ENCODE measurements at places on chromosomes 12 and 14.

GRCh38 chr12:117526757-117527478 lies 165.5 kb upstream of the NOS1 start:
- DNase-seq, result no peak

GRCh38 chr14:79727900-79728299 lies 483.4 kb downstream of the DIO2 start:
- DNase-seq, result no peak

GRCh38 chr14:92022036-92022435 lies 17.8 kb downstream of the TRIP11 start:
- no peak for DNase-seq

DNA sequence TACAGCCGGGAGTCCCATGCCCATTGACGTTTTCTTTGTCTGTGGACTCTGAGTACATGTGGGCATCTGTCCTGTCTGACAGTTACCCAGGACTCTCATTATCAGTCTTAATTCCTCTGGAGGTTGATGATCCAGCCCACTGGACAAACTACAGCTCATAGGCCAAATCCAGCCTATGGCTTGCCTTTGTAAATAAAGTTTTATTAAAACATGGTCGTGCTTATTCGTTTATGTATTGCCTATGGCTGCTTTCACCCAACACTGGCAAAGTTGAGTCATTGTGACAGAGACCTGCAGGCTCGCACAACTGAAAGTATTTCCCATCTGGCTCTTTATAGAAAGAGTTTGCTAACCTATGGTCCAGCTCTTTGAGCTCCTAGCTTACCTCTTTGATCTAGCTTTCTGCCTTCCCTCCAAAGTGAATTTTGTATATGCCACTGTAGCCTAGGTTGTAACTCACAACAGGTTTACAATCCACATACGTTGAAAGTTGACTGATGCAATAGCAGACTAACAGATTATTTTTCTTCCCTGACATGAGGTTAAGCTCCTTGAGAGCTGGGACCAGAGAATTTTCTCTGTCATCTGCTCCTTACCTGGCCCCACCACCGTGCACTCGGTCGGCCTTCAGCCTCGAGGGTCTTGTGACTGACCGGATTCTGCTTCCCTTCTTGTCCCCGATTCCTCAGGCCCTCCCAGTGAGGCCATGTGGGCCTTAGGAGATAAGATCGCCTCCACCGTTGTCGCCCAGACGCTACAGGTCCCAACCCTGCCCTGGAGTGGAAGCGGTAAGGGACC lies 57.3 kb downstream of the ACACB start:
- DNase-seq, result no peak

GRCh38 chr14:98926146-98926545 lies 345.9 kb downstream of the BCL11B start:
- no peak for DNase-seq

GRCh38 chr12:78164154-78164553 lies 333.5 kb downstream of the NAV3 start:
- no peak for DNase-seq

- no peak for DNase-seq
Measured at GRCh38 chr12:19819231-19819630, 379.9 kb downstream of the AEBP2 start.

DNA sequence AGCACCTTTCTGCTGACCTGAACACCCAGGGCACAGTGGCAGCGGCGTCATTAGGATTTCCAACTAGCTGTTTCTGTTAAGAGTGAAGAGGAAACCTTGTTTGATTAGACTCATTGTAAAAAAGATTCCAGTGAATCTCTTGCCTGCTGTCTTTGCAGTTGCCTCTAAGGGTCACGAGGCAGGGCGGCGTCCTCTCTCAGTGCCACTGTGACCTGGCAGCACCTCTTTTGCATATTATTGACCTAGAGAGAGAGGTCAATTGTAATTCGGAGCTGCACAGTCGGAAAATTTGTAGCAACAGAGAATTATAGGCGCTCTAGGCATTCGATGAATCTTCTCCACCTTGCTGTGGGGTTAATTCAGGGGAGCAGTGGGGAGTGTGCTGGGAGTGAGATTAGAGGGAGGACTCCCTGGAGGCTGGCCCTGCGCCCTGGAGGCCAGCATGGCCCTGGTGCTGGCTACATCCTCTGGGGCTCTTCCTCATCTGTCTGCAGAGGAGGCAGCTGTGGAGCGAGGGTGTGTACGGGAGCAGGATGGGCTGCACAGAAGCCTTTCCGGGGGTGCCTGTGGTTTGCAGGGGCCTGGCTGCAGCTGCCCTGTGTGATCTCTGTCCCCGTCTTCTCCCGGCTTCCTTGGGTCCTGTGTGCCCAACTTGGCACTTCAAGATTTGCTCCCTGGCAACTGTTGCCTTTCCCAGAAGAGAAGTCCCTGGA lies 14.3 kb downstream of the PACS2 start:
- no peak for DNase-seq

DNA sequence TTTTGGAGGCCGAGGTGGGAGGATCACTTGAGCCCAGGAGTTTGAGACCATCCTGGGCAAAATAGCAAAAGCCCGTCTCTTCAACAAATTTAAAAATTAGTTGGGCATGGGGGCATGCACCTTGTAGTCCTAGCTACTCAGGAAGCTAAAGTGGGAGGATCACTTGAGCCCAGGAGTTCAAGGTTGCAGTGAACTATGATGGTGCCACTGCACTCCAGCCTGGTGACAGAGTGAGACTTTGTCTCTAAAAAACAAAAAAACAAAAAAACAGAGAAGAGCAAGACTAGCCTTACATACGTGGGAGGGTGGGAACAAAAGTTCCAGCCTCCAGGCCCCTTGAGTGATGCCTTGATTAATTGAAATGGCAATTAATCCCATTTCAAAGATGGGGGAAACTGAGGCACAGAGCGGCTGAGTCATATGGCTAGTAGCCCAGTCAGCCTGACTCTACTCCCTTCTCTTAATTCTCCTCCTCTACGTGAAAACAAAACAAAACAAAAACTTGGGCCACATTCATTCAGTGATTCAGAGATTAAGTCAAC lies 3.3 kb upstream of the FAM222A start:
- DNase-seq, result no peak

GRCh38 chr12:70309348-70309747 lies 56.7 kb upstream of the KCNMB4 start:
- no peak for DNase-seq

DNA sequence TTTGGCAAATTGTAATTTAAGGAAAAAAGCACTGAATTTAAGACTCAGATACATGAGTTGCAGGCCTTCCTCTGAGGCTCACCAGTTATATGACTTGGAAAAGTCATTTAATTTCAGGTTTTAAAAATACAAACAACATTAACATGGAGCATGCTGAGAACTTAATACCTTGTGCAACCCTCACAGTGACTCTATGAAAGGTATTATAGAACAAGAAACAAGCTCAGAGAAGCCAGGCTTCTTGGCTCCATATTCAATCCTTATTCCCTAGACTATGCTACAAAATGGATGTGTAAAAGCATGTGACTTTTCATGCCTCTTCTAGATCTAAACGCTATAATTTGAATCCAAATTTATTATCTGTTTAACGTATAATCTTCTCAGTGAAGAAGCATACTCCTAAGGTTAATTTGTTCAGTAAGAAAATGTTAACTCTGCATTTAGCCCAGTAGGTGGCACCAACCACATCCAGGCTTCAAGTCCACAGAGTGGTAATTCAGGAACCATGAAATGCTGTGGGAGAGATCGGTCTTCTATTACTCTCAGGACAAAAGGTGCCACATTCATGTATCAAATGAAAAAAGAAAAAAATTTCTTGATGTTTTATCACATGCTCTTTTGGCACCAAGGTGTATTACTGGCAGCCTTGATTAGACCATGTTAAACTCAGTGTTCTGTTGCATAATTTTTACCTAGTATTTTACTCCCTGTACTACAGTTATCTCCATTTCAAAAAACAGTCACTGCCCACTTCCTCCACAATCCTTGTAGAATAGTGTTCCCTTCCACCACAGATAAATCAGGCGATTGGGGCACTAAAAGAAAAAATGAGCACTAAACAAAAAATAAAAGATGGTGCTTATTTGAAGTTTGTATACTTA lies 9.3 kb downstream of the CCDC196 start:
- DNase-seq, result no peak

DNA sequence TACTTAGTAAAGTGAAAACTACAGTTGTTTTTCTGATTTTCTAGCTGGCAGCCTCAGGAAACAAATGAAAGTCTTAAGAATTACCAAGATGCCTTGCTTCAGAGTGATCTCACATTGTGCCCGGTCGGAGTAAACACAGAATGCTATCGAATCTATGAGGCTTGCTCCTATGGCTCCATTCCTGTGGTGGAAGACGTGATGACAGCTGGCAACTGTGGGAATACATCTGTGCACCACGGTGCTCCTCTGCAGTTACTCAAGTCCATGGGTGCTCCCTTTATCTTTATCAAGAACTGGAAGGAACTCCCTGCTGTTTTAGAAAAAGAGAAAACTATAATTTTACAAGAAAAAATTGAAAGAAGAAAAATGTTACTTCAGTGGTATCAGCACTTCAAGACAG lies 28.9 kb downstream of the RXYLT1 start:
- no peak for DNase-seq

GRCh38 chr14:79680087-79680486 lies 531.2 kb downstream of the DIO2 start:
- DNase-seq, result no peak

DNA sequence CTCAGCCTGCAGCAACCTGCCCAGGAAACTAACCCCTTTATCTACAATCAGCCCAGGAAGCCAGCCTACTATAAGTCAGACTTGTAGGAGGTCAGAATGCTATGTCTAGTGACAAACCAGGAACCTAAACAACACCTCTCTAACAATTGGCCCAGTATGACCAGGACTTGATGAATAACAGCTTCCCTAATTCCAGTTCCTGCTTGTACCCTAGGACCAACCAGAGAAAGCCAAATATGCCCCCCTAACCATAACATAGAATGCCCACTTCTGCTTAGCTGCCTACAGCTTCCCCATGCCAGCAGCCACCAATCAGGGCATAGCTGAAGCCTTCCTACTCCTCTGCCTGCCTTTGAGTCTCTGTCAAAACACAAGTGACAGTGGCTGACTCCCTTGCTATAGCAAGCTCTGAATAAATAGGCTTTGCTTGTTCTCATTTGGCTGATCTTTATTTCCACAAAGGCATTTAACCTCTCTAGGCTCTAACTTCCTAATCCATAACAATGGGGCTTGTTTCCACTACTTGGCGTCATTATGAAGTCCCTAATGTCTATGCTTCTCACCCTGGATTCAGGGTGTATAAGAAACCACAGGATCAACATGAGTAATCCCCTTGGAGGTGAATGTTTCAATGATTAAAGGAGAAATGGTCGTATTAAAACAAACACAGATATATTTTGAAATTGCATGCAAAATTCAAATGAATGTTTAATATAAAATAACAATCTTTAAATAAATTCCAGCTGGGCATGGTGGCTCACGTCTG lies 220.2 kb downstream of the ANO6 start:
- DNase-seq, result no peak

DNA sequence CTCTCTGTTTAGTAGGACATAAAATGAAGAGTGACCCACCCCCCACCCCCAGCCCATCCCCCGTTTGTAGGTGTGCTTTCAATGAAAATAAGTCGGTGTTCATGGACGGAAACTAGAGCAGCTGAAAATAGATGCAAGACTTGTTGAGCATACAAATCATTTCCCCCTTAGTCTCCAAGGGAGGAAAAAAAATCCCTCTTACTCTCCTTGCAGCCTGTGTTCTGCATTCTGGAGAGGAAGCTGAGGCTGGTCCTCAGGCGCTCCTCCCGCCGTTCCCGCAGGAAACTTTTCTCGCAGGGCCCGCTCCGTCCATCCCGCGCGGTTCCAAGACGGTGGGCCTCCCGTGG lies 259.0 kb upstream of the E2F7 start:
- DNase-seq, result no peak

GRCh38 chr14:96059519-96060135 lies 20.5 kb downstream of the C14orf132 start:
- no peak for DNase-seq

- no peak for DNase-seq
Measured at GRCh38 chr12:76554405-76555230, 5.0 kb downstream of the OSBPL8 start.

DNA sequence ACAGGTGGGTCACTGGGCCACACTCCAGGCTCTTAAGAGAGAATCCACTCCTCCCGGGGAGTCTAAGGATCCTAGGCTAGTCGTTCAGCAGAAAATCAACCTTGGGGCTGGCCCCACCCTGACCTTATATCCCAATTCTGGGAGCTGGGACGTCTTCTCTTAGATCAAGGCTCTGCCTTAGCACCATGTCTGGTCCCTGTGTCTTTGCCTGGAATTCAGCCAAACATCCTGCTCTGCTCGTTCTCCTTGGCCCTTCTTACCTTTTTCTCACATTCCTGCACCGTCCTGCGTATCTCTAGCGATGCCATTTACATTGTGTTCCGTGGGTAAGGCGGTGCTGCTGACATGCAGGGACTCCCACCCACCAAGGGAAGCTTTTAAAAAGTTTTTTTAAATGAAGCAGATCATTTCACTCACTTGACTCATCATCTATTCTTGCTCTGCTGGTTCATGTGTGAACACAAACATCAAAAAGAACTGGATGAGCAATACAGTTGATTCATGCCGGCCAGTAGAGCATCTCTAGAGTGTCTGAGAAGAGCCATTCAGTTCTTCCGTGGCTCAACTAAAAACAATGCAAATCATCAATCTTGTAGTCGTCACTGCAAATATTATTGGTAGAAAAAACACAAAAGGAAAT lies 50.2 kb downstream of the KCNK13 start:
- no peak for DNase-seq

GRCh38 chr14:69204753-69205152 lies 13.5 kb downstream of the EXD2 start:
- DNase-seq, result no peak

DNA sequence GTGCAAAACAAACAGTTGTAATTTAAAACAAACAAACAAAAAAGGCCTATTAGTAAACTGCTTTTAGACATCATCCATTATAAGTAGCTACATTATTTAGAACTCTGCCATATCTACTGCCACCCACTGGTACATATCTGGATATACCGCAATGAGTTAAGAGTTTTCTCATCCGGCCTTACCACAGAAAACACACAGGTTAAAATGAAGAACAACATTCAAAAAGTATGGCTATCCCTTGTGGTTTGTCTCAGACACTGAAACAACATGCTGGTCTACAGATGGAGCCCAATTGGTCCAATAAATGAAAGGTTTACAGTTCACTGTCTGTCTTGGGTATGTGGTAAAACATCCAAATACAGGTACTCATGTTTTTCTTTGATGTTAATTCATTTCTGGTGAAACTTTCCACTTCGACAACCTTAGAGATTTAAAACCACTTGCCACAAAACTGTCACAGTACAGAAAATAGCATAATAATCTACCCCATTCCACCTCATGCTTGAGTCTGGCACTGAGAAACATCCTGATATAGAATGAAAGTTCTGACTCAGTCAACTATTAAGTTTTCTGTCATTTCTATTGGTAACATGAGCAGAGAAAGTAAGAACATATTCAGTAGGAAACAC lies 354.3 kb downstream of the CEP128 start:
- no peak for DNase-seq

GRCh38 chr12:119308708-119309456 lies 25.6 kb upstream of the CCDC60 start:
- DNase-seq, result no peak

GRCh38 chr12:99110868-99111267 lies 465.8 kb downstream of the APAF1 start:
- DNase-seq, result no peak

- DNase-seq, result no peak
Measured at GRCh38 chr12:31804185-31804504, 75.3 kb upstream of the AMN1 start.
